Stimulated activated naive B cell treated with anti-CD40 and anti-IgM and Interleukin-4, amounts not matched to agents 10 μg/mL and 1 μg/mL and 100 μg/mL, for 72 hours (primary cell): ENCODE measurements at places on chromosomes 1 and 21.

DNA sequence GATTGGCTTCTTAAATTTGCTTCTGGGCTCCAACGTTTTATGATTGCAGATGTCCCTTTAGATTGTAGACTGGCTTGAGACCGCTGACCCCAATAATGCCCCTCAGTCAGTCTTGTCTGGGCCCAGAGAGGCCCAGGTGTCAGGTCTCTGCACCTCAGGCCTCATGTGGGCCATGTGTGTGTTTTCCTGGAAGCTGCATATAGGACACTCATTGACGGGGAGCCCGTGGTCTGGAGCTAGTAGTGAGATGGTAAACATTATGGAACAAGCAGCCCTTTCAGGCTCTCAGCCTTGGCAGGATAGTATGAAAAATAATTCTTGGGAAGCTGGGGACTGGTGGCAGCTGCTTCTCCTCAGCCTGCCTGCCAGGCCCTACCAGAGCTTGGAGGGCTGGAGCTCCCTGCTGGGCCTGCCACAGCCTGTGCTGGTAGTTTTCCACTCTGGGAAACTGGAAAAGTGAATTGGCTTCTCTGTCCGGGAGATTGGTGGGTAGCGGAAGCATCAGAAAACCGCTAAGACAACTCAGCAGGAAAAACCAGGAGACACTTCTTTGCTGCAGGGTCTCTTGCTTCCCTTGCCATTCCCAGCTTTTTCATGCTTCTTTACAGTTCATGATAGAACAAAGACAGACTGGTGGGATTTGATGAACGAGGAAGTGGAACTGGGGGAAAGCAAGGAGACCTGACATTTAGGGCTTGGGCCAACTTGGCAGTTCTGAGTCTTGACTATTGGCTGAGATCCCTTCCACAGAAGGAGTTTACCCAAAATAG is 57.8 kb upstream of the HSD17B7 start:
- no peak for DNase-seq

- DNase-seq, result no peak
Measured at GRCh38 chr1:97989094-97989680, 68.4 kb upstream of the DPYD start.

DNA sequence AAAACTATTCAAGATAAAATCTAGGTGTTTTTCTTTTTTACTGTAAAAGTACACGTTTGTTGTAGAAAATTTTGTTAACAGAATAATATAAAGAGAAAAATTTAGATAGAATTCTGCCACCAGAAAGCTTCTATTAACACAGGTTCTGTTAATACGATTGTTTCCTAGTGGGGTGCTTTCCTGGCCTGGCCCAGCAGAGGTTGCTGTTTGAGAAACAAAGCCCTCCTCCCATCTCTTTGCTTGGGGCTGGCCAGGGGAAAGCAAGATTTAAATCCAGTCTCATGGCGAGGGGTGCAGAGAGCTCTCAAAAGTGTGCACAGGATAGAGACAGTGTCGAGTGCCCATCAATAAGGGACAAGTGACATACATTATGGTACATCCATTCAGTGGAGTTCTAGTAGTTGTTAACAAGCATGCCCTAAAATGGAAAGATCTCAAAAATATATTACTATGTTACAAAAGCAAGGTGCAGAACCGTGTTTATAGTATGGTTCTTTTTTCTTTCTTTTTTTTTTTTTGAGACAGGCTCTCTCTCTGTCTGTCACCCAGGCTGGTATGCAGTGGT is 14.6 kb upstream of the ACBD3 start:
- no peak for DNase-seq

GRCh38 chr1:29688471-29689365 is 452.4 kb downstream of the PTPRU start:
- DNase-seq, result no peak

- no peak for DNase-seq
Measured at GRCh38 chr21:40016667-40017066, 149.4 kb downstream of the PCP4 start.

DNA sequence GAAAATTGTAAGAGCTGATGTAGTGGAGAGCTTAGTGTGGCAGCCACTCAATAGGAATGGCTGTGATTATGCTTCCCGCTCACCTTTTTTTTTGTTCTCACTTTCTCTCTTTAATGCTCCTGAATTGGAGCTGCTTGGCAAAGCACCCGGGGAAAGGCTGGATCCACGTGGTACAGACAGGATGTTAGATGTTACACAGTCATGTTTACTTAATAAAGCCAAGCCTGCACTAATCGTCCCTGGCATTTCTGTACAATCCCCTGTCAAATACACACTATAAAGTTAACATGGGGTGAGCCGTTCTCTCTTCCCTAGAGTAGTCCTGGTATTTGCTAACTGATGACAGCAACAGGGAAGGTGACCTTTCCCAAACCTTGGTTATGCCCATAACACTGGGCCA is 187.8 kb downstream of the ZSCAN20 start:
- DNase-seq, result no peak

- no peak for DNase-seq
Measured at GRCh38 chr1:44625348-44625747, 48.9 kb downstream of the TMEM53 start.

- DNase-seq, result no peak
Measured at GRCh38 chr1:13543451-13544220, 29.8 kb upstream of the LRRC38 start.

- no peak for DNase-seq
Measured at GRCh38 chr21:45542667-45543370, 579 bp upstream of the SLC19A1 start.

GRCh38 chr1:81242103-81242502 is 558.6 kb upstream of the ADGRL2 start:
- no peak for DNase-seq

- DNase-seq, result no peak
Measured at GRCh38 chr1:231828182-231828920, 201.8 kb downstream of the DISC1 start.
